ENCODE measurements at places on chromosomes 5 and 9. TPM values are rescaled to one million over a fixed set of nuclear protein-coding genes. Genes with fewer than 3 reads are reported as not detected.
A peak's percentile ranks its signal among the peaks of the same experiment; 100 is the strongest.

DNA sequence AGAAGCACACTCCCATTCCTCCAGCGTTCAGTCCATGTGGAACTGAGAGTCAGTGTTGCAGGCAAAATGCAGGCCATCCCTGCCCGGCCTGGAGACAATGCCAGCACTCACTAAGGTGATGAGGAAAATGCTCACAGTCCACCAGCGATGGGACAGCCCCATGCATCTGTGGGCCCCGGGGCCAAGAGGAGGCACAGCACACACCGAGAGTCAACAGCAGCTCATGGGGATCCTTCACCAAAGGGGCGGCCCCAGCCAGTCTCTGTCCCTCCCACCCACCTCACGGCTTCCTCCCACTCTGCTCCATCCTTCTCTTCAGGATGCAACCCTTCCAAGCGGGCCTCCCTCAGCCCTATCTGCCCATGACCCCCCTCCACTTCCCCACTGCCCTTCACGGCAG, 6.2 kb downstream of the SEMA4D start:
- ATAC-seq, result peak; percentile 86

GRCh38 chr5:139705191-139705590, 57.0 kb downstream of the CXXC5 start:
- no peak for ATAC-seq

The PRDM9 gene
- total RNA-seq, result not detected

- ATAC-seq, result no peak
These were observed 48.3 kb downstream of the PALM2AKAP2 start for GRCh38 chr9:109828254-109828653.

GRCh38 chr5:3153226-3153858, 401.9 kb upstream of the IRX2 start:
- ATAC-seq, result no peak

GRCh38 chr5:58456026-58456425, 3.9 kb downstream of the PLK2 start:
- no peak for ATAC-seq

- no peak for ATAC-seq
These were observed 551 bp upstream of the CAAP1 start for GRCh38 chr9:26893030-26893676.

- ATAC-seq, result no peak
These were observed 103.8 kb upstream of the WWC1 start for GRCh38 chr5:168187614-168188013.

GRCh38 chr9:31210978-31211570, 1173.4 kb upstream of the ACO1 start:
- peak; percentile 37 for ATAC-seq

DNA sequence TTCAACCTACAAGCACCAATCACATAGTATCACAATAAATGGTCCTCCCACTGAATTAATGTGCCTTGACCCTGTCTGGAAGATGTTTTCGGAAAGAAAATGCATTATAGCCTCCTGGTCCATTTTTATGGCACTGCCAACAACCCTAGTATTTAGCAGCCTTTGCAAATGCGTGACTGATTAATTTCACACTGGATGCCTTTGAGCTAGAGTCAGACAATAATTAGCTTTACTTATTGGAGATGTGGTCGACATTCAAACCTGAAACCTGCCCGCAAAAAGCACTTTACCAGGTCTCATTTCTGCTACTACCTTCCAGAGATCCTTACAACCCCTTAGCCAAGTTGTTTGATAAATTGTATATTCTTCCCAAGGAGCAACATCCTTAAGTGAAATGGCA, 119.3 kb upstream of the DPYSL3 start:
- ATAC-seq, result no peak

The RBM18 gene
- 36.1 TPM for total RNA-seq

- ATAC-seq, result no peak
These were observed 106.5 kb upstream of the DMRT1 start for GRCh38 chr9:734831-735511.

DNA sequence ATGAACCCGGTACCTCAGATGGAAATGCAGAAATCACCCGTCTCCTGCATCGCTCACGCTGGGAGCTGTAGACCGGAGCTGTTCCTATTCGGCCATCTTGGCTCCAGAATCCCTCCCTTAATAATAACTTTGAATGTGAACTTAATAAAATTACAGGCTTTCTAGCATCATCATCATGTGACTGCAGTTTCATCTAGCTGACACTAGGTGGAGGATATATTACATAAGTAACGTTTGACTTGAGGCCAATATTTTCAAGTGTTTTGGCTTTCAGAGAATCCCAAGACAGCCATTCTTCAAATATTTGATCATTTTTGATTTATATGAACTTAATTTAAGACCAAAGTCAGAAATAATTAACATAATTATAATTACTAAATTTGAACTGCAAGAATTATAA, 474.9 kb upstream of the CDH10 start:
- no peak for ATAC-seq

The GARNL3 gene
- total RNA-seq, result 5.1 TPM

The SOHLH1 gene
- total RNA-seq, result not detected

The GPX8 gene
- total RNA-seq, result not detected

GRCh38 chr9:27719711-27720110, 146.4 kb upstream of the C9orf72 start:
- no peak for ATAC-seq

DNA sequence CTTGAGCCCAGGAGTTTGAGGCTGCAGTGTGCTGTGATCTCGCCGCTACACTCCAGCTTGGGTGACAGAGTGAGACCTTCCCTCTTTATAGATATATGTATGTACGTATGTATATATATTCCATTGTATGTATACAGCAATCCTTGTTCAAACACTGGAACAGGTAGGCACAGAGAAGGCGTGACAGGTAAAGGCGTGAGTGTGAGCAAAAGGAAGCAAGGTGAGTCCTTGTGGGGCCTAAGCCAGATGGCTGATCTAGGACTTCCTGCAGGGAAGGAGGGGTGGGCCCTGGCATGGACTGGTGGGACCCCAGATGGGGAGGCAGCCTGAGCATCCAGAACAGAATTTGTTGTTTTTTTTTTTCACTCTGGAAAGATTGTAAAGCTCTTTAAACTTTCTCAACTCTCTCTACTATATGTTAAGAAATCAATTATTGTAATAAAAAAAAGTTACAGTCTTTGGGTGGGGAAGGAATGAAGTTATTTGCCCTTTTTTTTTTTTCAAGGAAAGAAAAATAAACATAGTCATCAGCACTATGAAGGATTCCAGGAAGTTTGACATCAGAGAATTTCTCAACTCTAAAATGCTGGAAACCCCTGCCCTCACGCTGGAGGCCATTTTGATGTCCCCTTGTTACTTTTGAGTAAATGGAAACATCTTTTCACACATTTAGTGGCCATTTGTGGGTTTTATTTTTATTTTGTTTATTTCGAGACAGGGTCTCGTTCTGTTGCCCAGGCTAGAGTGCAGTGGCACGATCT, 38.9 kb upstream of the STXBP1 start:
- ATAC-seq, result no peak

DNA sequence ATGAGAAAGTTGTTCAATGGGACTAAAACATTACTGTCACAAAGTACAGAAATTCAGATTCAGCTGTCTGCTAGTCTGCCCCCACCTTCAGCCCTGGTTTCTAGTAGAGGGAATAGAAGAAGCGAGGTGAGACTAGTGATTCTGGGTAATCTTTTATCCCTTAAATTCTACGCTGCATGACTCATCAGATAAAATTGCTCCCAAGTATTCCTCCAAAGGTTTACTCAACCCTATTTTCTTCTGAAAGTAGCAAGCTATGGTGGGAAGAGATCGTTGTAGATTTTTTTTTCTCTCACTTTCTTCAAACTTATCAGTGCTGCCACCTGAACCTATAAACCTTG, 318.9 kb upstream of the RIOK2 start:
- ATAC-seq, result no peak

DNA sequence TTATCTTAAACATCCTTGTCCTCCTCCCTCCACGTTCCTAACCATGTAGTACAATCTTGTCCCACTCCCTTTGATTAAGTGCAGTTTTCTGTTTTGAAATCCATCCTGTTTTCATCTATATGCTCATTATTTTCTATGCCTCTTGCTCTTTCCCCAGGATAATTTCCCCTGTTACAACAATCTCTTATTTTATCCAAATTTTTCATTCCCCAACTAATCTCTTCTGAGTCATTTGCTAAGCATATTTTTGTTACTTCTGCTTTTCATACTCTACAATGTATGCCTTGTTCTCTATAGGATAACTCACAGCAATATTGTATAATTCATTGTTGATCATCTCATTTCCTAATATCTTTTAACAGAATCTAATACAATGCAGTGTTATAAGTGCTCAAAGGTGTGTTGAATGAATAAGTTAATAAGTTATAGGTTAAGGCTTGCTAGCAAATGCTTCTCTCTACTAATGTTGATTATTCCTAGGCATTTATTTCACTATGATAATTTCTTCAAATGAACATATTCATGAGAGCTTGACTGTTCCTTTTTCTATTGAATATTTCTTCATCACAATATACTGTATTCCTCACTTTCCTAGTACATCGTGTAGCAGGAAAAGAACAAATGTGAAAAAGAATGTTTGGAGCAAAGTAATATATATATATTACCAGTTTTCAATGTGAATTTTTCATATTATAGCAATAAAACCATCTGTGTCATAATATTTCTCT, 1.5 kb downstream of the OMD start:
- no peak for ATAC-seq

DNA sequence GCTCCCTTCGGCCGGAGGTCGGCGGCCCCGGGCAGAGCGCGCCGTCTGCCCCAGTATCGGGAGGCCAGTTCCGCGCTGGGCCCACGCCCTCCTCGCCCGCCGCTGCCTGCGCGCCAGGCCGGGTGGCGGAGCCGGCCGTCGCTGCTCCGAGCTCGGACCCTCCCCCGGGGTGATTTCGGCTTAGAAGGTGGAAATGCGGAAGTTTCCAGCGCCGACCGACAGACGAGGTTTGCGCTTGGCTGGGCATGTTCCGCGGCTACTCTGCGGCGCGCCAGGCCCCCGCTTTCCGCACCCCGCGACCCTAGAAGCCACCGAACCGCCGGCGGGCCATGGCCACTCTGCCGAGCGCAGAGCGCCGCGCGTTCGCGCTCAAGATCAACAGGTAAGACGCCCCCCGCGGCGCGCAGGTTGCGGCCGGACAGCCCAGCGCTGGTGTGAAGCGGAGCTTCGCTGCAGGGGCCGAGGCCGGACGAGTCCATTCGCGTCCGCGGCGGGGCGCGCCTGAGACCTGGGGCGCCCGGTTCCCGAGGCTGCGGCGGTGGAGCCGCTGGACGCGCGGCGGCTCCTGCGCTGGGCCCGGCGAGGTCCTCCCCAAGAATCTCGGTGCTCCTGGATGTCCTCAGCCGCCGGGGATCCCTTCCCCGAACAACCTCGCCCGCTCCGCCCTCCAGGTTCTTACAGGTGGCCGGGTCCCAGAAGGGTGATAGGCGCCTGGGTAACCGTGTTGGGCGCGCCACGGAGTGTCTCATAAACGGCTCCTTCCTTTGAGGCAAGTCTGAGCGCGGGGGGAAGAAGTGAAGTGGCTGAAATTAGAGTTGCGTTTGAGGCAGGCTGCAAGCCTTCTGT, at the start of gene DOCK8:
TSS of gene DOCK8 (plus strand) at position 218 of the 846 bp plus-strand sequence. CDS start at position 330, 112 bp downstream.
- peak; percentile 93 for ATAC-seq

- no peak for ATAC-seq
These were observed 3.3 kb downstream of the FGFR4 start for GRCh38 chr5:177089825-177090641.

GRCh38 chr5:84344788-84345187, 39.9 kb downstream of the EDIL3 start:
- ATAC-seq, result no peak

The GRM6 gene
- not detected for total RNA-seq

DNA sequence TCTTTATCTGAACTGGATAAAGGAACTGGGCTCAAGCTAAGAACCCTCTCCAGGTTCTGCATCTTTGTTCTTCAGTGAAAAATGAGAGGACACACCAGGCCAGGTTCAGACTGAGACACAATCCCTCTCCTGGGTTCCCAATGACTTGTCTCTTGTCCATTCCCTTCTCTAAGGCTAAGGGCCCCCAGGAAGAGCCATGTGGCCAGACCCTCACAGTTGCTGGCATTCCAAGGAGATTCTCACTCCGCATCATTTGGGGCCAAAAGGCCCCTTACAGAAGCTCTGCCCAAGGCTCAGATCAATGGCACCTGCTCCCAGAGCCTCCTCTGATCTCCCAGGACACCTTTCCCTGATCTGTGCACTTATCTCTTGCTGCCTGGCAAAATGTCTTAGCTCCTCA, 4.9 kb downstream of the IL4 start:
- no peak for ATAC-seq

DNA sequence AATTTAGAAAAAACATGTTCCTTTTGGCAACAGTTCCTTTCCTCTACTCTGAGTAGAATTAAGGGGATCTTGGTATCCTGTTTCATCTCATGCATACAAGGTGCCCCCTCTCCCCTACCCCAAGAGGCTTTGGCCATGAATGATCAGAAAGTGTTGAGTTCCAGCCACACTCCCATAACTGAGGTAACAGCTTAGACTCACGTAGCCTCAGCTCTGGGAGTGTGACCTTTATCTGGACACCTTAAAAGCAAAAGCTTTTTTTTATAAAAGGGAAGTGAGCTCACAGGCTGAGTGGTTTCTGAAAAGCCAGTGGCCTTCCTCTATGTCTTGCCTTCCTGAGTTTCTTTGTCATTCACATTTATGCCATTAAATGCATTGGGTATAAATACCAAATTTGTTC, 900 bp upstream of the HAVCR2 start:
- ATAC-seq, result peak; percentile 67

GRCh38 chr9:89536600-89536999, 38.7 kb upstream of the SEMA4D start:
- ATAC-seq, result peak; percentile 58

DNA sequence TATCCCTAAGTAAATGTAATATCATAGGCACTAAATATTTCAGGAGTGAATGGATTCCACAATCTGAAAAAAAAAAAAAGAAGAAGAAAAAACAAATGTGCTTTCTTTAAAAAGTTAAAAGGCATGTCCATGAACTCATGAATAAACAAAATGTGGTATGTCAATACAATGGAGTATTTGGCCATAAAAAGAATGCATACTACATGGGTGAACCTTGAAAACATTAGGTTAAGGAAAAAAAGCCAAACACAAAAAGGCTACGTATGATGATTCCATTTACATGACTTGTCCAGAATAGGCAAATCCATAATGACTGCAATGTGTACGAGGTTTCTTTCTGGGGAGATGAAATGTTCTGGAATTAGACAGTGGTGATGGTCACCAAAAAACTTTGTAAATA, 45.3 kb downstream of the FNIP1 start:
- no peak for ATAC-seq

GRCh38 chr5:58019614-58020013, 440.3 kb downstream of the PLK2 start:
- no peak for ATAC-seq

- no peak for ATAC-seq
These were observed 2.4 kb downstream of the REEP2 start for GRCh38 chr5:138441221-138441620.

The TAL2 gene
- not detected for total RNA-seq

The LHX6 gene
- not detected for total RNA-seq
